Naive thymus-derived CD8-positive, alpha-beta T cell (primary cell): ENCODE measurements at places on chromosomes 7 and 10. TPM values are rescaled to one million over a fixed set of nuclear protein-coding genes. Genes with fewer than 3 reads are reported as not detected.

- peaks cover 5% of the 10 kb centered on the region for H3K27me3 ChIP-seq
- no peaks in the 10 kb centered on the region for H3K36me3 ChIP-seq
- H3K4me3 ChIP-seq: no peak overlapping the region
- no peaks in the 10 kb centered on the region for H3K4me1 ChIP-seq
- no peak for DNase-seq
- no peak overlapping the region for H3K27ac ChIP-seq
Observed at GRCh38 chr10:43060291-43060690, 16.6 kb upstream of the RET start.

IGFBP3 gene
- 13.7 TPM for polyA plus RNA-seq

ASNS gene
- polyA plus RNA-seq: 26.7 TPM

DNA sequence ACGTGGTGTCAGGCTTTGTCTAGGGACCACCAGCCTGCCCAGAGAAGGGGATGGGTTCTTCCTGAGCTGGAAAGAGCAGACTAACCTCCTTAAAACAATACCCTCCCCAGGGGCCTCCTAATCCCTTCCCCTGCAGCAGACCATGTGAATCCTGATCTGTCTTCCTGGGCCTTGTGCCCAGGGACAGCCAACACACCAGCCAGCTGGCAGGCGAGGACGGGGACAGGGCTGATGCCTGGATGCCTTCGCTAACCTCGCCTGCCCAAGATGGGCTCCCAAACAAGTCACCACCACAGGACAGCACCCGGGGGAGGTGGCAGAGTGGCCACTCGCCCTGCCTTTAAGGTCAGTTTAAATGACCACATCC, 17.6 kb downstream of the PODXL start:
- H3K4me1 ChIP-seq: no peaks in the 10 kb centered on the region
- DNase-seq: no peak
- no peak overlapping the region for H3K4me3 ChIP-seq
- no peak overlapping the region for H3K27ac ChIP-seq
- H3K27me3 ChIP-seq: no peaks in the 10 kb centered on the region
- H3K36me3 ChIP-seq: no peaks in the 10 kb centered on the region

DNA sequence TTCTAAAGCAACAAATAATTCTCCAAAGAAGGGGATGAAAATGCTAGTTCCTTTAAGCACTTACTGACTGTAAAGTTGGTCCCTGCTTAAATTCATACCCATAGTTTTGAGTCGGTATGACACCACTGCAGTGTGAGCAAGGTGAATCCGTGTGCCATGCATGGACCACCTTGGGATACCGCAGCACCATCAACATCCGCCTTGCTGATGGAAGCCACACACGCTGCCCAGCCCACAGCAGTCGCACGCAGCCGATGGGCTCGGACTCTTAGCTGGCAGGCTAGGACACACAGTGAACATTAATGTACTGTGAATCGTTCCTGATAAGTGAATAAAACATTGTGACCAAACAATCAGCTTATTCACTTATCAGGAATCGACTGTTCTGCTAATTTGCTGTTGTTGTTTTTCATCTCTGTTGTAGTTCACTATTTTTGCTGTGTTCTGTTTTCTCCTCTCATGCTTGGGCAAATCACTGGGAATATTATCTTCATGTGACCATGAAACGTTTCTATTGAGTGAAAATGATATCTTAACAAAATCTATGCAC, 275.5 kb downstream of the USP6NL start:
- H3K4me1 ChIP-seq: peaks cover 54% of the 10 kb centered on the region
- H3K27me3 ChIP-seq: no peaks in the 10 kb centered on the region
- no peaks in the 10 kb centered on the region for H3K36me3 ChIP-seq
- no peak overlapping the region for H3K27ac ChIP-seq
